ENCODE measurements at places on chromosomes 1 and 21.

DNA sequence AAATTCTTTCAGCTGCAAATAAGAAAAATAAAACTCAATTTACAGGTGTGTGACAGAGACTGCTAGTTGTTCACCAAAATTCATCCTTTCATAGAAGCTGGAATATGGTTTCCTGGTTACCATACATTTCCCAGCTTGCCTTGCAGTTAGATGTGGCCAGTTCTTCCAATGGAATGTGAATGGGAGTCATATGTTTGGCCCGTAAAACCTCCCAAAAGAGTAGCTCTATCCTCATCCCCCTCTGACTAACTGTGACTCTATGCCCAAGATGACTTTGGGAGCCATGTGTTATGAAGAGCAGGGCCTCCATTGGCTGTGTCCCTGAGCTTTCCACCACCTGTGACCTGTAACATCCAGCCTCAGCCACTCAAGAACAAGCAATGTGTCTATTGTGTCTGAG, 90.6 kb upstream of the NGF start:
- H3K4me3 ChIP-seq, result no peak overlapping the region
- DNase-seq, result no peak
- H3K27me3 ChIP-seq, result no peaks in the 10 kb centered on the region
- no peaks in the 10 kb centered on the region for H3K4me1 ChIP-seq

DNA sequence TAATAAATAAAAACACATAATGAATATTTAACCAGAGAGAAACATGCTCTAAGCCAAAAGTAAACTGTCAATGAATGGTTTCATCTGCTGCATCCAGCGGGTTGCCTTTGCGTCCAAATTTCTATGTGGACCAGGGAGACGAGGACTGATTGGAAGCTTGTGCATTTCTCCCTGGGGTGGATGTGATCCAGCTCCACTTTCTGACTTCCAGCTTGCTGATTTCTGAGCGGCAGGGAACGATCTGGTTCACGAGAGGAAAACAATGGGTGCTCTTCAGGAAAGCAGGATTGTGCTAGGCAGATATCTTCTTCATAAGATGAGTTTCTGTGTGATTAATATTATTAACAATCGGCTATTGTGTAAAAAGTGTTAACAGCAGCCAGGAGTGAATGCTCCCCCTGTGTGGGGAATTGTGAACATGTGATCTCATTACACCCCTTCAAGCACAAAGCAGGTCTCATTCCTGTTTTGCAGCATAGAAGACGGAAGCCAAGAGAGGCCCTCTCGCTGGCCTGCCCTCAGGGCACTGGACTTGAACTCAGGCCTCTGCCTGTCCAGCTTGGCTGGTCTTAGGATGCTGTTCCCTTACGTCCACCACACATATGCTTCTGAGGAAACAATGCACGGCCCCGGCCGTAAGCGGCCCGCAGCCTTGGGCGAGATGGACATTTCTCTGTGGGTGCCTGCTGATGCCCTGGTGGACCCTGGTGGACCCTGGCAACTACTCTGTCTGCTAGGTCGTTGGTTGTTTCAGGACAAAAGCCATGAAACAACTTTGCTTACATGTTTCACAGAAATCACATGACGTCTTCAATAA, 183.4 kb upstream of the C1orf174 start:
- peaks cover 12% of the 10 kb centered on the region for H3K27me3 ChIP-seq
- H3K4me3 ChIP-seq, result no peak overlapping the region
- no peak for DNase-seq
- no peaks in the 10 kb centered on the region for H3K4me1 ChIP-seq
- no peaks in the 10 kb centered on the region for H3K36me3 ChIP-seq

GRCh38 chr1:27531959-27532685, 42.2 kb upstream of the WASF2 start:
- no peak for DNase-seq
- H3K27me3 ChIP-seq, result no peaks in the 10 kb centered on the region
- no peak overlapping the region for H3K27ac ChIP-seq

- H3K4me1 ChIP-seq, result no peaks in the 10 kb centered on the region
- DNase-seq, result peak; percentile 42
- no peaks in the 10 kb centered on the region for H3K36me3 ChIP-seq
- H3K4me3 ChIP-seq, result no peak overlapping the region
Measured at GRCh38 chr21:17585875-17586450, 26.7 kb downstream of the BTG3 start.

GRCh38 chr1:155043793-155044192, 7.3 kb upstream of the ADAM15 start:
- no peaks in the 10 kb centered on the region for H3K36me3 ChIP-seq
- no peak overlapping the region for H3K4me3 ChIP-seq
- H3K27me3 ChIP-seq, result no peaks in the 10 kb centered on the region
- no peak for DNase-seq
- no peak overlapping the region for H3K27ac ChIP-seq
- H3K4me1 ChIP-seq, result peaks cover 23% of the 10 kb centered on the region

DNA sequence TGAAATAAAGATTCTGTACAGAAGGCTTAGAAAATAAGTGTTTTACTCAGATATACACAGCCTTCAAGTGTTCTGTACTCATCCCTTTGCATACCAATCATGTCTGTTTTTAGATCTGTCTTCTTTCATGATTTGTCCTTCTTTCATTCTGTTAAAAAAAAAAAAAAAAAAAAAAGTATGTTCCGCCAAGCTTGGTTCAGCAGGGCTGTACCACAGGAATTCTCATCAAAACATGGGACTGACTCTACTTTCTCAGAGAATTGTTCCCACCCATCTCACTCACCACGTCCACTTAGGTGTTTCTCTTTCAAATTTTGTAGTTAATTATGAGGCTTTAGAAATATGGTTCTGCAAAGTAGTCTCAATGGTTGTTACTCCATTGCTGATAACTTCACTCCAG, 119.0 kb downstream of the AK5 start:
- no peaks in the 10 kb centered on the region for H3K27me3 ChIP-seq
- no peak for DNase-seq
- H3K4me1 ChIP-seq, result no peaks in the 10 kb centered on the region
- no peaks in the 10 kb centered on the region for H3K36me3 ChIP-seq
- H3K4me3 ChIP-seq, result no peak overlapping the region

DNA sequence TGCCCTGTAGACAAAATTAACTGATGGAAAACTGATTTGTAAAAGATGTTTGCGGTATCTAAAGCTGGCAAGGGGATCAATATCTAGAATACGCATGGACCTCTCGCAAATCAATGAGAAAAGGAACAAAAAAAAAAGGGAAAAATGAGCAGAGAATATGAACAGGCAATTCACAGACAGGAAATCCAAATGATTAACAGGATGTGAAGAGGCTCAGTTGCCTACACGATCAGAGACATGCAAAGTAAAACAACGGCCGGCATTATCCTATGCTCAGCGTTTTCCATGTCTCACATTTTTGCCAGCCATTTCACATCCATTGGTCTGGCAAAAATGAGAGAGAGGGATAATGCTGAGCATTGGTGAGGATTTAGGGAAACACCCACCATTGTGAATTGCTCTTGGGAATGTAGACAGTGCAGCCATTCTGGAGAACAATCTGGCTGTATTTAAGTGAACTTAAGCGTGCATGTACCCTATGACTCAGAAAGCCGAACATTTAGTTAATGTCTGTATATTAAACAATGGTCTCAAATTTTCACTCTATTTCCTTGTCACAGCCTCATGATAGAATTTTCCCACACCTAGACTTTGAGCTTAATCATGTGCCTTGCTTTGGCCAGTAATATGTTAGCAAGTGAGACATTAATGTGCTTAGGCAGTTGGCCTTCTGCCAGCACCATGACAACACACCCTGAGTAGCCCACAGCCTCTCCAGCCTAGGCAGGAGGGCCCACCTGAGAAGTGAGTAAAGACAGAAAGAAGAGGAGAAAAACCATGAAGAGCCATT, 61.0 kb upstream of the NBPF3 start:
- no peak overlapping the region for H3K4me3 ChIP-seq
- no peak for DNase-seq
- no peaks in the 10 kb centered on the region for H3K4me1 ChIP-seq
- no peaks in the 10 kb centered on the region for H3K36me3 ChIP-seq
- H3K27ac ChIP-seq, result no peak overlapping the region

- H3K27me3 ChIP-seq, result no peaks in the 10 kb centered on the region
- no peak overlapping the region for H3K4me3 ChIP-seq
- H3K27ac ChIP-seq, result no peak overlapping the region
- H3K36me3 ChIP-seq, result no peaks in the 10 kb centered on the region
- no peaks in the 10 kb centered on the region for H3K4me1 ChIP-seq
Measured at GRCh38 chr1:17301767-17302166, 6.2 kb upstream of the PADI4 start.

DNA sequence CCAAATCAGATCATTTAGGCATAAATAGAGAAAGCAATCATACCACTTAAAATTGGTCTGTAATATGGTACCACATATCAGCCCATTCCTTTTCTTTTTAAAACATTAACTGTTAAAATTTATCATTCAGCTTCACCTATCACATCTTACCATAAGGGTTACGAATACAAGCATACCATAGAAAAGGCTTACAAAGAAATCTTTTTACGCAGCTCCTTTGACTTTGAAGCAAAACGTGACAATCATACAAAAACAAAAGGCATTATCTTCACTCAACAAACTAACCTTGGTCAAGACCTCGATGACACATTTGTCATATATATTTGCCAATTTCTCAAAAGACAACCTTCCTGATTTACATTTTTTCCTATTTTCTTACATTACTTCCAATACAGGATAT, 169.0 kb downstream of the SMYD3 start:
- H3K27me3 ChIP-seq, result no peaks in the 10 kb centered on the region
- H3K36me3 ChIP-seq, result no peaks in the 10 kb centered on the region
- H3K27ac ChIP-seq, result no peak overlapping the region
- H3K4me3 ChIP-seq, result no peak overlapping the region
- no peaks in the 10 kb centered on the region for H3K4me1 ChIP-seq

Data from HCT116 (cell line).